Activated naive CD4-positive, alpha-beta T cell treated with anti-CD3 and anti-CD28 coated beads, Interleukin-2, amount 50 U/mL, for 16 hours (primary cell): ENCODE measurements at places on chromosomes 3 and 15.

- no peak for DNase-seq
Observed at GRCh38 chr15:56739474-56739873, 6.2 kb upstream of the ZNF280D start.

GRCh38 chr3:133934996-133935842, 39.5 kb upstream of the RAB6B start:
- no peak for DNase-seq

- DNase-seq, result no peak
Observed at GRCh38 chr3:132694991-132695390, 27.2 kb downstream of the NPHP3 start.

- DNase-seq, result no peak
Observed at GRCh38 chr3:43346978-43347749, 60.8 kb downstream of the SNRK start.

- DNase-seq, result no peak
Observed at GRCh38 chr3:13114811-13115575, 41.8 kb upstream of the IQSEC1 start.

GRCh38 chr15:70142072-70142321, 44.3 kb upstream of the TLE3 start:
- DNase-seq, result no peak

DNA sequence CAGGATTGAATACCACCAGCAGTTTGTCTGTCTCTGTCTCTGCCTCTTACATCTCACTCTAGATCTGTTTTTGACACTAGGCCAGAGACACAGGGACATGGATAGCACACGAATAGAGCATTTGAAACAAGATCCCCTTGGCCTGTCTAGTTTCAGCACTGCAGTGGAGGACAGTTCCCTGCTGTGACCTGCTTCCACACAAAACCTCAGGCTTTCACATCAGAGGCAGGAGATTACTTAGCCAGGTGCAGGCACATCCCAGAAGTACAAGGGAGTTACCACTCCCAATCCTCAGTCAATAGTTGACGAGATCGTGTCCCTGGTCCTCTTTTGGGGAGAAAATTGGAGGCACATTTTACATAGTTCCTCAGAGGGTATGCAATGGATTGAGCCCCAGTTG, 34.0 kb upstream of the CCK start:
- peak; percentile 14 for DNase-seq

- no peak for DNase-seq
Observed at GRCh38 chr15:73922186-73923151, 3.8 kb upstream of the LOXL1 start.

- no peak for DNase-seq
Observed at GRCh38 chr15:66564136-66565041, 1.4 kb downstream of the LCTL start.

- no peak for DNase-seq
Observed at GRCh38 chr3:181056136-181056732, 66.7 kb upstream of the DNAJC19 start.

GRCh38 chr15:76209942-76210341, 101.3 kb downstream of the ETFA start:
- no peak for DNase-seq

DNA sequence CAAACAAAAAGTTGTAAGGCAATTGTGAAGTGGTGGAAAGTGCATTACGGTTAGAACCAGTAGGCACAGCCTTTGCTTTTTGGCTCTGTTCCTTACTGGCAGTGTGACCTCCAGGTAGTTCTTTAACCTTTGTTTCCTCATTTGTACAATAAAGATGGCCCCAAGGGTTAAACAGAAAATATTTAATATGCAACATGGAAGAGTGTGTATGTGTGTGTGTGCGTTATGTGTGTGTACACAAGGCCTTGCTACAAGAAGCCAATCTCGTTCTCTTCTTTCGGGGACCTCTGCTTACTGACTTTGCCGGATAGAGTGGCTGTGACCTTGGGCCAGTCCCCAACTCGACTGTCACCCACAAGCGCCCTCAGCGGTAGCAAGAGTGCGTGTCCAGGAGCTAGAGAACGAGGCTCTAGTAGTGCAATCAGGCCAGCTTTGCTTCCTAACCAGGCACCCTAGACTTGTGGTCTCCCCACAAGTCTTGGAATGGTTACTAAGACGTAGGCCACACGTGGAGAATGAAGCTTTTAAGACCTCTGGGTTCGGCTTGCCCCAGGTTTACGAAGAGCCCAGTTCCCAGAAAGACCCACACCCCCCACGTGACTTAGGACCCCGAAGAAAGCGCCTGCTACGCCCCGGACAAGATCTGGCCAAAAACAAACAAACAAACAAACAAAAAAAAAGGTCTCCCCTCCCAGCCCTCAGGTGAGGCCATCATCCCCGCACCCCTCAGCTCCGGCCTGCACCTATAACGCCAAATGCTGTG, 593 bp downstream of the CIAO2A start:
- DNase-seq, result peak; percentile 29

GRCh38 chr15:80323285-80323684, 71.3 kb upstream of the CTXND1 start:
- no peak for DNase-seq

DNA sequence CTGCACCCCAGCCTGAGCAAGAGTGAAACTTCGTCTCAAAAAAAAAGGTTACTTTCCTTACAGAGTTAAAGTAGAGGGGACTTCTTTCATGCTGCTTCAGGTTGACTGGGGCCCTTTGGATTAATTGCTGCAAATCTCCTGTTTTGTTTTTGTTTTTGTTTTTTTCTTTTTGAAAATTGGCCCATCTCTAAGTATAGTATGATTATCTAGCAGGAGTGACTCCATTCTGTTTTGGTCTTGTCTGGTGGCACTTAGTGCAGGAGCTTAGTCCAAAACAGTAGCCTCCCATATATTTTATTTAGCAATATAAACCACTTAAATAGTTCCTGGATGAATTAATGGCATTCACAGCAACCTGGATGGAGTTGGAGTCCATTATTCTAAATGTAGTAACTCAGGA, 113.0 kb downstream of the RPL22L1 start:
- DNase-seq, result no peak

DNA sequence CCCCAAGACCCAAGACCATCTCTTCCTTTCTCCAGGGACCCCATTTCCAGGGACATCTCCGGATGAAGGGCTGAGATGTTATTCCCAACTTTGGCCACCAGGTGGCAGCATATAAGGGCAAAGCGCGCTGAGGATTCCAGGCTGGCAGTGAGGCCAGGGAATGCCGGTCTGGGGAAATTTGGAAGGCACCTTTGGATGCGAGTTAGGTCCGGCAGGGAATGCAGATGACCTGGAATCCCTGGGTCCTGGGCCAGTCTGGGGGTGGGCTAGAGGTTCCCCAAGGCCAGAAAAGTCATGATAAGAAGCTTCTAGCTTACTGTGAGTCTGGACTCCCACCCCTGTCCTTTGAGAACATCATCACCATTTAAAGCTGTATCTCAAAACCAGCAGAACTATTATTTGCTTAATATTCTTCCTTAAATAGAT, 1.6 kb upstream of the CHST13 start:
- DNase-seq, result peak; percentile 23

GRCh38 chr3:183812761-183813445, 12.5 kb downstream of the MAP6D1 start:
- no peak for DNase-seq

- DNase-seq, result no peak
Observed at GRCh38 chr3:145678401-145678800, 482.6 kb downstream of the PLOD2 start.

DNA sequence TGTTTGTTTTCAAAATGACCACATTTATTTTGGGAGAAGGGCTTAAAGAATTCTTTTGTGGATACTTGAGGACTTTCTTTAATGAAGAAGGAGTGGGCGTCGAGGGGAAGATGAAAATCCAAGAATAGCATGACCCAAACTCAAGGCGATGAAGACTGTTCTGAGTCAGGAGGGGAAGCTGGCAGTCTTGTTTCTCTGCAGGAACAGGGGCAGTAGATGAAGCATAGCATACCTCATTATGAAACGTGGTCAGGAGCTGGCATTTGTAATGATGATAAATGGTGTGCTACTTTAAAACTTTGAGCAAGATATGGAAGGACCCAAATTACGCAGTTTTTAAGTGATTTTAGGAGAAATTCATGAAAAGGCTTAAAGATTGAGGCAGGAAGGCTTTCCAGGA, 549.0 kb downstream of the IGSF11 start:
- DNase-seq, result no peak

DNA sequence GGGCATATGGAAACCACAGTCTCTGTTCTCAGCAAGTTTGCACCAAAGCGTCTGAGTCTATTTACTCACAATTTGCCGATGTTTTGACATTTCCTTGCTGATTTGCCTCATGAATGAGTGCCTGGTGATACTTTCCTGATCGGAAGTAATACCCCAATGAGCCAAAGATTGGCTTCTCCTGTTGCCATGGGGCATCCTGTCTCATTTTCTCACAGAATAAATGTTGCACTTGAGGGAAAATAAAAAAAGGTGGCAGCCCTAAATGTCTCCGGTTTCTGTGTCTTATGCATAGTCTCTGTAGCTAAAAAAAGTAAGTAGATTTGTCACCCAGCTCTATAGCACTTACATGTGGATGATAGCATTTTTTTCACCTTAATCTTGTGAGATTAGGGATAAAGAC, 73.7 kb upstream of the CADPS start:
- no peak for DNase-seq

DNA sequence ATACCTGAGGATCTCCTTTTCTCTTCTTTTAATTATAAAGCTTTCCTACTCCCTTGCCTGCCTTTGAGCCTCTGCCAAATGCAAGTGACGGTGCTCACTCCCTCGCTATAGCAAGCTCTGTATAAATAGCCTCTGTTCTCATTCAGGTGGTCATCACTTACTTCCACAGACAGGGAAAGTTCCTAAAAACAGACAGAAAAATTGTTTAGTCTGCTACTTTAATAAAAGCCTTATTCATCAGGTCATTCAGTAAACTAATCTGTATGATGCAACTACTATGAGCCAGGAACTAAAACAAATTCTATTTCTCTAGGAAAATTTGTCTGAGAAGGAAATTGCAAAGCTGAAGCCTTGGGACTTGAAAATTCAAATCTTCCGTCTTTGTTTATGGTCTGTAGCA, 10.2 kb upstream of the DLG1 start:
- no peak for DNase-seq

GRCh38 chr15:62745621-62746225, 296.8 kb upstream of the TPM1 start:
- no peak for DNase-seq

DNA sequence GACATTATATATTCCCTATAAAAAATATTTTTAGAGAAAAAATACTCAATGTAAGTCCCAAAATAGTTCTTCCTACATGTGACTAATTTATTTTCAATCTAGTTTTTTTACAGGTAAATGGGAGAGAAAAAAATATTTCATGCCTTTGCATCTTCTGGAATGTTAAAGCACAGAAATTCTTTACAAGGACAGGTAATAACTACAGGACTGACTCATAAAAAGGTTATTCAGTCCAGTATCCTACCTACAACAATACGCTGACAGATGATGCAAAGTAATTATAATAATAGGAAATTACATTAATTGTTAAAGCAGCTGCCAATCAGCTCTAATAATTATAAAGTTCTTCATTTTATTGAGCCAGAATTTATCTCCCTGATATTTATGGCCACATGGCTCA, 147.5 kb downstream of the MYO9A start:
- no peak for DNase-seq

GRCh38 chr3:36405190-36405589, 24.9 kb downstream of the STAC start:
- no peak for DNase-seq

GRCh38 chr3:18124501-18124900, 300.6 kb downstream of the SATB1 start:
- no peak for DNase-seq

DNA sequence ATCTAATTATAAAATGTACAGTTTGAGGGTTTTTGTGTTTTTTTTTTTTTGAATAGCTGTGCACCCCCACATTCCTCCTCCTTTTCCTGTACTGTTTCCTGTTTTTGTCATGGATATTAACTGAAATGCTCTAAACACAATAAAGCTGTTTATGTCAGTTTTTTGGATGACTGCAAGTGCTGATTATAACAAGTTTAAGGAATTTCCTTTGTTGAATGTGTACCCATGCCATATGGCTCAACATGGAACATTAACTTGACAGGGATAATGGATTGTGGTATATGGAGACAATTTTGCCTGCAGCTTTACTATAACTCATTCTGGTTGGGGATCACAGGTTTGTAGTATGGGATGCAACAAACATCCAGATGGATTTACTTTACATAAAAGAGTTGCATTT, 216.4 kb downstream of the TCF12 start:
- DNase-seq, result no peak

GRCh38 chr15:81475471-81475870, 101.5 kb upstream of the TMC3 start:
- DNase-seq, result no peak

DNA sequence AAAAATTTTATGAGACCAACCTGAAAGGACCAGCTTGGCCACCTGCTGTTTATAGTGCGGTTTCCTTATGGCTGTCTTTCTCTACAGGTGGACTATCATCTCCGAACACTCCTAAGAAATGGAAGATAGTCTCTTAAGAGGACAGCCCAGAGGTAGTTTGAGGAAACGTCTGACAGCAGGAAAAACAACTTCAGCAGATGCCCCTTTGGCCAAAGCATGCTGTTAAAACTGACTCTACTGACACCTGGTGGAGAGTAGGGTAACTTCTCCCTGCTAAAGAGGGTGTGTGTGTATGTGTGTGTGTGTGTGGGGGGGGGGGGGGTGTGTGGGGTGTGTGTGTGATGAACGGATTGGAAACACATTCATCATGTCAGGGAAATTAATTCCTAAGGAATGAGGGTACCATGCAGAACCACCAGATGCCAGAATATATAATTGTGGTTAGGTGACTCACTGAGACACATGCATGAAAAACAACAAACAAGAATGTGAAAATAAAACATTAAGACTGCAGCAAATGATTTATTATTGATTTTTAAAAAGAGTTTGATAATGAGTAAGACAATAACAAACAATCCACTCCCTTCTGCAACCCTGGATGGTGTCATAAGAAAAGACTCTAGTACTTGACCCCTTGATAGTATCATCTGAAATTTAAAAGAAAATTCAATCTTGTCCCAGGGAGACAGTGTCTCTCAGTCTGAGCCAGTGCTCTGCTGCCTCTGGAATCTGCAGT, 256.5 kb downstream of the THRB start:
- no peak for DNase-seq

DNA sequence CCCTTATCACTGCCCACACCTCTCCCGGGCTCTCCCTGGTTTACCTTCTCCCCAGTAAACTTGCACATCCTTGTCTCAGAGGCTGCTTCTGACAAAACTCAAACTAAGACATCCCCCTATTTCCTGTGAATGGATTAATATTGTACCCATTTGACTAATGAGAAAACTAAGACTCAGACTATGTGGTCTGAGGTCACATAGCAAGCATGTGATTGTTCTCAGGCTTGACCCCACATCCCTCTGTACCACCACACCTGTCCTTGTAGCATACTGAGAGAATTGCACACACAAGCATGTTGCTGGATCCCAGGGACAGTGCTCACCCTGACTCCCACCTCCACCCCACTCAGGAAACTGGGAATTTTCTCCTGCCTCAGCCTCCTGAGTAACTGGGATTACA, 90.7 kb upstream of the HES1 start:
- DNase-seq, result no peak

- no peak for DNase-seq
Observed at GRCh38 chr3:99568663-99569335, 69.6 kb upstream of the COL8A1 start.

GRCh38 chr15:74635228-74635627, 19.6 kb downstream of the CLK3 start:
- DNase-seq, result peak; percentile 73

- DNase-seq, result no peak
Observed at GRCh38 chr15:81785181-81785580, 260.6 kb downstream of the MEX3B start.
